Thoracic aorta (tissue), 2 donors: ENCODE measurements at places on chromosomes 2 and 18. TPM values are rescaled to one million over a fixed set of nuclear protein-coding genes. Genes with fewer than 3 reads are reported as not detected.

DNA sequence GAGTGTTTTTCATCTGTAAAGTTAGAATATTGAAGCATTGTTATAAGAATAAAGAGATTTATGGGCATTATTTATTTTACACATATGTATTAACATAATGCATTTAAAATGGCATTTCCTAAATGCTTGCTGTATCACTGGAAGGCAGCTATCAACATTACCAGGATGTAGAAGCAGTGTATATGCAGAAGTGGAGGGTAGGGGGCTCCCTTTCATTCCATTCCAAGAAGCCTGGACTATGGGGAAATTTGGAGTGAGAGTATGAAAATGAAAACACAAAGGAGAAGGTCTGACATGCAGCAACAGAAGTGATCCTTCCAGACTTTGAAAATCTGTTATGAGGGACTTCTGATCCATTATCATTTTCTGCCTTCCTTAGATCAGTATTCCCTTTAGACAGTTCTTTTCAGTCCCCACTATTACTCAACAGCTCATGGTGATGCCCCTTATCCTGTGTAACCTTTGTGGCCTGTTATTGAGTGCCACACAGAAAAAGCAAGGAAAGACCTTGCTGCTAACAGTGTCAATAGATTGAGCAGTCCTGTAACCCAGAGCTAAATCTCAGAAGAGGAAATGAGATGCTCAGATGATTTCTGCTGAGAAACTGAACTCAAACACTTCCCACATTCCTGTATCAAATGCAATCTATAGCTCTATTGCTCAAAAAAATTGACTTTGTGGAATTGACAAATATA is 216.6 kb downstream of the HNMT start:
- no peak overlapping the region for H3K27ac ChIP-seq
- H3K27me3 ChIP-seq: no peaks in the 10 kb centered on the region
- no peak overlapping the region for H3K4me3 ChIP-seq
- DNase-seq: no peak

GRCh38 chr2:62396880-62397279 is 109.1 kb downstream of the TMEM17 start:
- no peak overlapping the region for H3K27ac ChIP-seq
- no peaks in the 10 kb centered on the region for H3K36me3 ChIP-seq
- no peaks in the 10 kb centered on the region for H3K27me3 ChIP-seq
- no peaks in the 10 kb centered on the region for H3K4me1 ChIP-seq
- no peak overlapping the region for H3K4me3 ChIP-seq
- no peak for DNase-seq

- DNase-seq: no peak
- no peak overlapping the region for H3K4me3 ChIP-seq
- H3K4me1 ChIP-seq: peaks cover 11% of the 10 kb centered on the region
- no peaks in the 10 kb centered on the region for H3K27me3 ChIP-seq
- no peaks in the 10 kb centered on the region for H3K36me3 ChIP-seq
Observed at GRCh38 chr18:58097907-58098166, 53.8 kb downstream of the NEDD4L start.

- no peaks in the 10 kb centered on the region for H3K4me1 ChIP-seq
- H3K36me3 ChIP-seq: no peaks in the 10 kb centered on the region
- no peak overlapping the region for H3K4me3 ChIP-seq
- H3K27ac ChIP-seq: no peak overlapping the region
- H3K27me3 ChIP-seq: no peaks in the 10 kb centered on the region
Observed at GRCh38 chr2:199228887-199229819, 228.6 kb downstream of the SATB2 start.

DNA sequence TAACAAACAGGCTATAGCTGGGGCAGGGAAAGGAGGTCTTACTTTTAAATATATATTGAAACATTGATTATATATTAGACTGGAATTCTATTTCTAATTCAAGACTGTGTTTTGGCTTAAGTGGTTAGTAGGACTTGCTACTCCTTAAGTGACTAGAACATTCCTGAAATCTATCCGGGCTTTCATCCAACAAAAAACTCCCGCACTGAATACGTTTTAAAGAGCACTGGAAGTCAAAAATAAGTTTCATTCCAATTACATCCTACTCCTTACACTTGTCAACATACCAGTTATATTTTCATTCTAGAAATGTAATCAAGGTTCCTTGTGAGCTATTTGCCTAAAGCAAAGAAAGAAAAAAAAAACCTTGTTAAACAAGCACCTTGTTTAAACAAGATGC is 204.6 kb downstream of the SP3 start:
- H3K27ac ChIP-seq: no peak overlapping the region
- H3K4me1 ChIP-seq: peaks cover 5% of the 10 kb centered on the region

The ASB18 gene
- total RNA-seq: not detected

The G6PC2 gene
- total RNA-seq: not detected

The IL1A gene
- total RNA-seq: 0.56 TPM
